Inflammatory macrophage treated with lipopolysaccharide for 4 hours (primary cell): ENCODE measurements at places on chromosomes 1 and 21.

DNA sequence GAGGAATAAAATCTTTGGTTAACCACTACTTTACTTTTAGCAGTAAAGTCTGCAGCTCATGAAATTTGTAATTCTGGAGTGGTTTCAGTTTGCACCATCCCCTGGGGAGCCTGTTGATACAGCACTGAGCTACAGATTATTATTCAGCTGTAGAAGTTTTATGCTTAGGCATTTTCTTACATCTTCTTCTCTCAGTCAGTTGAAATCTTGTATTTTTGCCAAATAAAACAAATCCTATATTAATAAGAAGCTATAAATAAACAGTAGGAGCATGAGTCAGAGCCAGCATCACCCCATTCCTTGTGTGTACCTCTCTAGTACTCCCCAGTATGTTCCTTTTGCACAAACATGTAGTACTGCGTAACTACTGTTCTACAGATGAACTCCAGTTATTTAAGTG is 118.9 kb downstream of the ATF6 start:
- no peak for DNase-seq

- no peak for DNase-seq
These were observed 30.1 kb upstream of the PLD5 start for GRCh38 chr1:242554577-242554976.

DNA sequence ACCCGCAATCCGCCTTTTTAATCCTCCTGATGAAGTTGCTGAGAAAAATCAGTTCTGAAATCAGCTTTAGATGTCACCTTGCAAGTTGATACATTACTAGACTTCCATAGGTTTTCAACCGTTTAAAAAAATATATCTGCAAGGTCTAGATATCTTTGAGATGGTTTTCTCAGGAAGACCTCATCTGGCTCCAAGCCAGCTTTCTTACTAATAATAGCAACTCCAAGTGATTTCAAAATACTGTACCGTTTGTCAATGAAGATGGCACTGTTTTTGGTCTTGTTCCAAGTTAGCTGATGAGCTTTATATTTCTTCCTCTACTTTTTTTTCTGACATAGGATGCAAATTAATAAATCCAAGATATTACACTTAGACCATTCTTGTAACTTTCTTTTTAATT is 40.3 kb downstream of the LRRC8C start:
- DNase-seq = no peak

GRCh38 chr1:83791821-83792437 is 207.0 kb downstream of the TTLL7 start:
- DNase-seq = no peak

DNA sequence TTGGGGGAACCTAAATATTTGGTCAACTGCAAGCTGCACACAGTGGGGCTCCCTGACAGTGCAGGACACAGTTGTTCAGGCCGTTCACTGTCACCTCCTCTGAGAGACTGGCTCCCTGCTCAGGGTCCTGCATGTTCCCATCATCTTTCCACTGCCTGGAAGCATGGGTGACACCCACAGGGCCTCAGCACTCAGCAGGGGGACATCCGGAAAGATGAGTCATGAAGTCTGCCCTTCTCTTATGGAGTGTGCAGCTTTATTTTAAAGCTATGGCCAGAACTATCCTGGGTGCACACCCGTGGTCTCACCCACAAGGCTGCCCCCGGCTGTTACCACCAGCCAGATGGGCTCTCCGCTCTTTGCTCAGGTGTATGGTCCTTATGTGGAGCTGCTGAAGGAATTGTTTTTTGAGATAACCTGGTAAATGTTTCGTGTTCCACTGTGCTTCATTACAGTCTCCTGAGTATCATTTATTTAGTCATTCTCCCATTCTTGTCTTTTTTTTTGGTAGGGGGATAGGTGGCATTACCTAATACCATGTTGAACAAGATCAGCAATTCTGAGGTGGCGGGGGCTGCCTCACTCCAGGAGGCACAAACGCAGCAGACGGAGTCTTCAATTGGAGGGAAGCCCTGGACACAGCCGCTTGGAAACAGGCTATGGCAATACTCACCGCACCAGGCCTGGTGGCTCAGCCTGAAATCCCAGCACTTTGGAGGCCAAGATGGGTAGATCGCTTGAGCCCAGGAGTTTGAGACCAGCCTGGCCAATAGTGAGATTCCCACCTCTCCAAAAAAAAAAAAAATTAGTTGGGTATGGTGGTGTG is 14.3 kb downstream of the TRIM11 start:
- no peak for DNase-seq

- peak; percentile 13 for DNase-seq
These were observed 12.3 kb upstream of the ZSCAN20 start for GRCh38 chr1:33460144-33460543.
